ENCODE measurements at places on chromosomes 1 and 21.

DNA sequence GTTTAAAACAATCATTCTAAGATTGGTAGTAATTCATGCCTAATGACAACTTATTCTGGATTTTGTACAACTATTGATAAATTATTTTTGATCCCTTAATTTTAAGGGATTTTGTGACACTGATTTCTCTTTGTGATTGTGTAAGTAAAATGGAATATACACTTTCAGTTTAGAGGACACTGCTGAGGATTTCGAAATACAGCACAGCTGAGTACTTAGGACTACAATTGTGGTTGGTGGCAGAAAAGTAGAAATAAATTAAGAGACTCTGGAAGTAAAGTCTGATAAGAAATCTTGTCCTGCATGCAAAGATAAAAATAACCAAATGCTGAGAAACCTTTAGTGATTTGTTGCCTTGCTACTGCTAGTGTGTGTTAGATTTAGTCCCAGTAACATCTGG lies 40.0 kb downstream of the TYW3 start:
- DNase-seq, result no peak

- DNase-seq, result no peak
Observed at GRCh38 chr1:204990059-204990664, 52.9 kb upstream of the CNTN2 start.

- DNase-seq, result no peak
Observed at GRCh38 chr1:202235003-202235660, 41.5 kb downstream of the LGR6 start.

GRCh38 chr1:19664453-19665185 lies at the start of gene HTR6:
Gene HTR6, plus strand, starts transcription at chr1:19664875. Its CDS starts 879 bp downstream, at chr1:19665754.
- no peak for DNase-seq

DNA sequence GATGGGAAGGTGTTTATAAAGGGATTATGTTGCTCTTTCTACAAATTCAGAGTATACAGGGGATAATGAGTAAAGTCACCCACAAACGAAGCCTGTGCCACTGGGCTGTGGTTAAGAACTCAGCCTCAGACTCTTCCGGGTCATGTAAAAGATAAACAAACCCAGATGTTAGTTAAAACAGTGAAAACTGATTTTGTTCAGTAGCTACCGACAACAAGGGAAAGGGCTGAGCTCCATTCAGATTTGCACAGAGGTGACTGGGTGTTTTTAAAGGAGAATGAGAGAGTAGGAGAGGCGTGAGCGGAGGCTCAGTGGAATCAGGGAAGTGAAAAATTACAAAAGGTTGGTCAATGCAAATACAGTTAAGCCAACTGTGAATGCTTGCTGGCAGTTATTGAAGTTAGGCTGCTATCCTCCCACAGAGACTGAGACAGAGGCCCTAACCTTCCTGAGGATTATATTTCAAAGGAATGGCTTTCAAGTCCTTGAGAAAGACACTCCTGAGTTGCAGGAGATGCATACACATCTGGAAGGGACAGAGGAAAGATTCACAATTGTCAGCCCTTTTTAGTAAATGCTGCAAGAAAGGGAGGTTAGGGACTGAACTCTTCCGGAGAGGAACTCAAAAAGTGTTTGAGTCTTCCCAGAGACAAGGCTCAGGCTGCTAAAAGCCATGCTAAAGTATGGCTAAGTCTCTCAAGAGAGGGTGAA lies 29.9 kb upstream of the SAMD13 start:
- no peak for DNase-seq

- no peak for DNase-seq
Observed at GRCh38 chr1:109891930-109892329, 18.7 kb upstream of the CSF1 start.

DNA sequence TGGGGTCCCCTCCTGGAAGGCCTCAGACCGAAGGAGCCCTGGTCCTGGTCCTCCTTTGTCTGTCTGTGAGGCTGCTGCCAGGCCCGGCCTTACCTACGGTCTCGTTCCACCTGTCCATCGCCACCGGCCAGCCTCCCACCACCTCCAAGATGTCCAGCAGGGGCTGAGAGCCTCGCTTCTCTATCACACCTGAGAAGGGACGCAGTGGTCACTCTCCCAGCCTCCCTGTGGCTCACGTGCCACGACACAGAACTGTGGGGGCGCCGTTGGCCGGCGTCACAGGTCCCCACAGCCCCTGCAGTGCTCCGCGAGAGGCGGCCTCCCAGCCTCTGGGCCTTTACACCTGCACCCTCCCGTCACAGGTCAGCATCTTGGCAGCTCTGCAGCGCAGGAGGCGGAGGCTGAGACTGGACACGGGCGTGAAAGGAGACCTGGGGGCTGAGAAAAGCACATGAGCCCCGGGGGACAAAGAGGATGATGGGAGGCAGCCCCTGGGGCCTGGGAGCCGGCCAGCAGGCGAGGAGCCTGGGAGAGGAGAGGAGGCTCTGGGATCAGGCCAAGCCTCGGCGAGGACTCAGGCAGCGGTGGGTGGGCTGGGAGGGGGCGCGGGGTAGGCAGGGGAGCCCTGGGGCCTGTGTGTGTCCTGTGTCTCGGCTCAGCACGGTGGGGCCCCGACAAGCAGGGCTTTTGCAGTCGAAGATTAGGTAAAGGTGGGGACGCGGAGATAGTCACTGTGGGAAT lies 20.5 kb downstream of the PRXL2B start:
- no peak for DNase-seq

DNA sequence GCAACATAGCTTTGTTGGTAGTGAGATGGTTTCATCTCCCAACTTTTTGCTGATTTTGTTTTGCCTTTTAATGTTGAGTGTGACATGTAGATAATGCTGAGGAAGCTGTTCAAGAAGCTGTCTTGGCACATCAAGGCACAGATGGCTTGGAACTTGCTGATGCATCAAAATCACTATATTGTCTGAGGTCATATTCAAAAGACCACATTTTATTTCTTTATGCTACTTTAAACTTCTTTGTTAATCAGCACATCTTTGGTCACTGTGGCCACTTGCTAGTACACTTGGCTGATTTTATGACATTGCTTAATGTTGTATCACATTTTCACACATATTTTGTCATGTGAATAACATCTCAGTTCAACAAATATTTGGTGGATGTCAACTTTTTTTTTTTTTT lies 87.1 kb upstream of the BCL10 start:
- no peak for DNase-seq

DNA sequence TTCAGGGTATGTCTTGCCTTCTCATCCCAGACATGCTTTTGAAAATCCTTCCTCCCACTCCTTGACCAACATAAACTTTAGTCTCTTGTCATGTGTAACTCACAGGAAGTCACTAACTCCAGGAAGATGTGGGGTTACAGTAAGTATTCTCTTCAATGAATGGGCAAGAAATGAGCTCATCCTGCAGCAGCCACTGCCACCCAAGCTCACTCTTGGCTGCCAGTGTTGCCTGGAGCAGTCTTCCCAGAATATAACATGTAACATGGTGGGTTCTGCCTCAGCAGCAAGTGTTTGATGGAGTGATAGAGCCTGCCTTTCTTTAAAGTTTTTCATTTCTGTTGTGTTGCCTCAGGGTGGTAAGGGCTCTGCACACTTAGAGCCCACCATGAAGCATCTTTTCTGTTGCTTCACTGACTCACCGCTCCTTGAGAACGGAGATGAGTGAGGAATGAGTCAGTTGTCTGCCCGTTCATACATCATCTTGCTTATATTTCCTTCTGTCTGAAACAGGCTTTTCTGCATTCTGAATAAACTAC lies 187.0 kb downstream of the TPR start:
- no peak for DNase-seq

DNA sequence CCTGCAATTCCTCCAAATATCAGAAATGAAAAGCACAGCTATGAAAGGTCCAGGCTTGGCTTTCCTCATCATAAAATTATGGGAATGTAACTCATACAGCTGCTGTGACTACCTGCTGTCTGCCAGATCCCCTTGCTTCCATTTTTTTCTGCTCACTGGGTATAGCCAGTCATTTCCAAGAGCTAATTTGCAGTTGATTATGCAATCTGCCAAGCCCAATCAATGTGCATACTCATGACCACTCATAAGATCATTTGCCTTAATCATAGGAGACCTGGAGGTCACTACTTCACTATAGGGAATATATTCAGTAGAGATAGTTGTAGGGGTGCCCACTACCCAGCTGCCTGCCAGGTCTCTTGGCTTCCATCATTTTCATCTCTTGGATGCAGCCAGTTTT lies 417.7 kb upstream of the ZRANB2 start:
- DNase-seq, result no peak

DNA sequence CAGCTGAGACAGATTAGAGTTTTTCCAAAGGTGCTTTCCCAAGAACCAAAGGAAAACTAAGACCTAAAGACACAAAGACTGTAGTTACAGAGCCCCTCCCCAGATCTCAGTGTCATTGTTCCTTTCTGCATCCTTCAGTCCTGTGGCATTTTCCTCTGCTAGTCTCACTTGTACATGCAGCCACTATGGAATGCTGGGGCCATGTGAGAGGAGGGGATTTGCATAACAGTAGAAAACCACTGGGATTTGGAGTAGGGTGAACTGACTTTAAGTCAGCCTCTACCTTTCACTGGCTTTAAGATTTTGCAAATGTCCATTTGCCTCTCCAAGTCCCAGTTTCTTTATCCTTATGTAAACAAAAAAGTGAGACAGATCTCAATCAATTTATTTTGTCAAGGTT lies 119.4 kb upstream of the F3 start:
- no peak for DNase-seq

DNA sequence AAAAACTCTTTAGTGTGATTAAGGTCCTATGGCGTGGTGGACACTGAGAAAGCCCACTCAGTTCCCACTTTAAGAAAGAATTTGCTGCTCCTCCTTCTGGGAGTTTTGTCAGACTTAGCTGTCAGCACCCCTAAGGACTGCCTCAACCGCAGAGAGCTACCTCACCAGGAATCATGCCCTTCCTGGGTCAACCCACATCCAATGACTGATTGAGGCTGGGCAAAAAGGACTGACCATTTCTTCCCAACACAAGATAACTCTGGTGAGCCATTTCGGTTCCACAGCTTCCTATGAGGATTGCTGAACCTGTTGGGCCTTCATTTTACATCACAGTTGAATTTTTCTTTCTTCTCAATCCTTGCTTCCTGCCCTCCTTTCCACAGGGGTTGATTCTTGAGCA lies 197.9 kb downstream of the NCAM2 start:
- DNase-seq, result no peak

- no peak for DNase-seq
Observed at GRCh38 chr1:40622936-40623629, 42.4 kb downstream of the RIMS3 start.
